ENCODE measurements at places on chromosomes 1 and 21.

GRCh38 chr1:76759950-76760349, 107.3 kb upstream of the ST6GALNAC5 start:
- peak; percentile 50 for DNase-seq

DNA sequence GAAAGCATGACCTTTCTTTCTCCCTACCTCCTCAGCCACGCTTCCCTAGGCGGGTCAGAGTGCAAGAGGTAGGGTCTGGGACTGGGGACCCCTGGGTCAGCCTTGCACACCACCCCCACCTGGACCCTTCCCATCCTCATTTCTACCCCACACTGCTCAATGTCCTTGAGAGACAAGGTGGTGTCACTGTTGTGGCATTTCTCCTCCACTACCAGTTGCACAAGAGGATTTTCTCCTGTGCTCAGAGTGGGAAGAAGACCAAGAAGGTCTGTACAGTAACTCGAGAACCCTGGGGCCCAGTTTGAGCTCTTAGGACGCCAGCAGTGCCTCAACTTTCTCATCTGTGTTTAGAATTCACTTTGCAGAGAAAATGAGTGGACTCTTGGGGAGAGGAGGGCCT, 49.4 kb upstream of the CD34 start:
- DNase-seq: peak; percentile 43

DNA sequence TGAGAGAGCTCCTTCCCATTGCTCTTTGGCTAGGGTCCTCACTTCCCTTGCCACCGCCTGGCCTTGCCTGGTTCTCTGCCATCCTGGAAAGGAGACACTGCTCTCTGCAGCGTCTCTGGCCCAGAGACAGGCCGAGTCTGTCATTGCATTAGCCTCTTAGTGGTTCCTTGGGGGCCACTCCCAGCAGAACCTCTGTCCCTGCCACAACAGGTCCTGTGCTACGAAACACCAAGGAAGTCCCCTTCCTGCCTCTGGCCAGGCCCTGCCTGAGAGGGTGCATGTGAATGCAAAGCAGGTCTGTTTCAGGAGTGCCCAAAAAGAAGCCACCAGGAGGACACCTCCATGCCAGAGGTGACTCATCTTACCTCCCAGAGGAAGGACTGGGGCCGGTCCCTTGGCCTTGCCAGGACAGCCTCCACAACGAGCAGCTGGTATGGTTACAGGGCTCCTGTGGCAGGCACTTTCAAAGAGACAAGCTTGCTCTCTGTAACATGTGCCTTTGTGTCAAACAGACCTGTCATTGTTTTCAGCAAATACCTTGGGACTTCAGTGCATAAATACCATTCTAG, 59.6 kb downstream of the VPS26C start:
- peak; percentile 12 for DNase-seq

GRCh38 chr1:84339503-84339902, 38.0 kb downstream of the SAMD13 start:
- DNase-seq: peak; percentile 52

GRCh38 chr1:224805889-224806288, 123.6 kb upstream of the DNAH14 start:
- DNase-seq: no peak

DNA sequence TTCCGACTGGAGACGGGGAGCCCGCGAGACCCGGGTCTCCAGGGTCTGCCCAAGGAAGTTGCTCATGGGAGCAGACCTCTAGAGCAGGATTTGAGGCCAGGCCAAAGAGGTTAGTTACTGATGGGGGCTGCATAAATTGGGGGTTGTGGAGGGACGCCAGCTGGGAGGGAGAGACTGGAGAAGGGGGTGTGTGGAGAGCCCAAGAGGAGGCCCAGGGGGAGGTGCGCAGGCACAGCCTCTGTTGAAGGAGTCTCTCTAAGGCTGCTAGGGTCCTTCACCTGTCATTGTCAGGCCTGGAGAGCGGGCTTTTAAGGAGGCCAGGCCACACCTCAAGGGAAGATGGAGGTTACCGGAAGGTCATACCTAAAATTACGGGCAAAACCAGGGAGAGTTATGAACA, 363 bp downstream of the PLA2G5 start:
- no peak for DNase-seq

- no peak for DNase-seq
Observed at GRCh38 chr1:177969825-177970371, at the start of gene SEC16B. SEC16B (minus strand) TSS chr1:177970058; CDS start chr1:177967981, 2,077 bp downstream.

GRCh38 chr1:67908250-67908936, 75.1 kb upstream of the GNG12 start:
- peak; percentile 28 for DNase-seq

DNA sequence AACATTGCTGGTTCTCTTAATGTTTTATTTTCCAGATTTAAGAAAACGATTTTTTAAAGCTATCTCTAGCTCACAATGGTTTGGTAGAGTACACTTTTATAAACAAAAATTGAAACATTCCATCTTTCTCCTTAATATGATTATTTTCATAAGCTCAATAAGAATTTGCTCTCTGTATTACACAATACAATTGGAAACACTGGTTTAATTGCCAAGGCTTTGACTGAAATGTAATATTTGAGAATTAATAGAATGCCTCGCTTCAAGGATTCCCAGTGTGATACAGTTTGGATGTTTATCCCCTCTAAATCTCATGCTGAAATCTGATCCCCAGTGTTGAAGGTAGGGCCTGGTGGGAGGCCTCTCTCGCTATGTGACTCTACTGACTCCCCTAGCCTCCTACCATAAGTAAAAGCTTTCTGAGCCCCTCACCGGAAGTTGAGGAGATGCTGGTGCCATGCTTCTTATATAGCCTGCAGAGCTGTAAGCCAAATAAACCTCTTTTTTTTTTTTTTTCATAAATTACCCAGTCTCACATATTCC, 67.4 kb downstream of the DDAH1 start:
- DNase-seq: peak; percentile 61

- DNase-seq: peak; percentile 28
Observed at GRCh38 chr1:50661626-50662025, 238.4 kb upstream of the DMRTA2 start.

- DNase-seq: no peak
Observed at GRCh38 chr1:9746651-9747050, 77.1 kb downstream of the CLSTN1 start.

GRCh38 chr1:220336391-220337031, 64.3 kb upstream of the RAB3GAP2 start:
- DNase-seq: no peak

DNA sequence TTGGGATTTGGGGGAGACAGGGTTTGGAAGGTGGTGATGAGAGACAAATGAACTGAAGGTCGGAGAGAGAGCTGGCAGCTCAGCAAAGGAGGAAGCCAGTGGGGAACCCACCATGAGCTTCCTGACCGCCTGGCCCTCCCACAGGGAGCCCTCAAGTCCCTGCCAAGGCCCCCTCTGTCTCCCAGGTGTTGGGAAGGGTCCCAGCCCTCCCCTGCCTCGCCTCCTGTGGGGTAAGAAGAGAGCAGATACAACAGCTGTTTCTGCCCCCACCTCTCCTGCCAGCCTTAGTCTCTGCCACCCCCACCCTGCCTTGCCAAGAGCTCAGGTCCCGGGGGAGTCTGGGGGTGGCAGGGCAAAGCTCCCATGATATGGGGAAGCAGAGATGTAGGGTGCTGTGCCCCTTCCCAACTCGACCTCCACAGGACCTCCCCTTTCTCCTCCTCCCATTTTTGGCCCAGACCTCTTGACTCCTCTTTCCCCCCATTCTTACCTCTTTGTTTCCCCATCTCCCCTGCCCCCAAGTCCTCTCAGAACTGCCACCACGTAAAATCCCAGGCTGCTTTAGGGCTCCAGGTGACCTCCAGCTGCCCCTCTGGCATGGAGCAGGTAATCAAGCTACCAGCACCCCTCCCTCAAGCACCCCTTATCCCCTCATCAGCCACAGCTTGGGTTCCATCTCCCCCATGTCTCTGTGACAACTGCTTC, 556 bp downstream of the S100A1 start:
- no peak for DNase-seq

DNA sequence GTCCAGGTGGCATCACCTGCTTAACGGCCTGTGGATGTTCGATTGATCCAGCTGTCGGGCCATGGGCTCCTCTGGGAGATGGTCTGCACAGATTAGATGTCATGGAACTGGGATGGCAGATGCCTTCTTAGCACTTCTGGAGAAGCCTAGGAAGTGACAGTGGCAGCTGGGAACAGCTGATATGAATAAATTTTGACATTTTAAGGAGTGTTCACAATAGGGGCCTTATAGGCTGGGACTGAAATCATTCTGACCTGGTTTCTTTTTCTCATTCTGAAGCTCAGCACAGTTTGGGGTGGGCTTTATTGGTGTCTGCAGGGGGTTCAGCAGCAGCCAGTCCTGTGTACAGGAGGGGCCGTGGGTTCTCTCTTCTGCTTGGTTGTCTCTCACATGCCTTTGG, 175.3 kb downstream of the CACNA1E start:
- DNase-seq: no peak

DNA sequence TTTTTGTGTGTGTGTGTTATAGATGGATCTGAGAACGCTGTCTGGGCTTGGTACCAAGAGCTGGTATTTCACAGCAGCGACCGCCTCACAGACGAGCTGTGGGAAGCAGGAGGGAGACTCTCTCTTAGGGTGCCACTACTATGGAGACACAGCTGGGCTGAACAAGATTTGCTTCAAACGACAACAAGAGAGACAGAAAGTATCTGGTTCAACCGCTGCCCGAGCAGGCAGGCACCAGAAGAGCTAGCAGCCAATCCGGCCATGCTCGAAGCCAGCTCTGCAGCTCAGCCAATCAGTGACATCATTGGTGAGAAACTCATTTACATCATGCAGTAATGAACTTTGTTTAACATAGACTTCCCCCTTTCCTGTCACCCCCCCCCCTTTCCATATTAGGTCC, 341.3 kb downstream of the USP25 start:
- peak; percentile 46 for DNase-seq

DNA sequence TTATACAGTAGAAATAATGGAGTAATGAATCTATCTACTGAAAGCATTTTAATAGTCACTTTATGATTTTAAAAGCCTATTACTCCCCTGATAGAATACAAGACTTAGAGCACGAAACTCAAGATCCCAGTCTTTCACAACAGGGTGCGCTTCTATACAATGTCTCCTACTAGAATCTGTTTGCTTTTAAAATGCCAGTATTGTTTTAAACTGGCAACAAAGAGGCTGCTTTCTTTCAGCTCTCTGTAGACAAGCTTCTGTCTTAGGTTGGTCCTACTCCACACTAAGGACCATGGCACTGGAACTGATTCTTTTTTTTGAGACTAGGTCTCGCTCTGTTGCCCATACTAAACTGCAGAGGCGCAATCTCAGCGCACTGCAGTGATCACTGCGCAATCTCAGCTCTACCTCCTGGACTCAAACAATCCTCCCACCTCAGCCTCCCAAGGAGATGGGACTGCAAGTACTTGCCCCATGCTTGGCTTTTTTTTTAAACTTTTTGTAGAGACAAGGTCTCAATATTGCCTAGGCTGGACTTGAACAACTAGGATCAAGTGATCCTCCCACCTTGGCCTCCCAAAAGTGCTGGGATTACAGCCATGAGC, 4.8 kb downstream of the DCAF8 start:
- no peak for DNase-seq

DNA sequence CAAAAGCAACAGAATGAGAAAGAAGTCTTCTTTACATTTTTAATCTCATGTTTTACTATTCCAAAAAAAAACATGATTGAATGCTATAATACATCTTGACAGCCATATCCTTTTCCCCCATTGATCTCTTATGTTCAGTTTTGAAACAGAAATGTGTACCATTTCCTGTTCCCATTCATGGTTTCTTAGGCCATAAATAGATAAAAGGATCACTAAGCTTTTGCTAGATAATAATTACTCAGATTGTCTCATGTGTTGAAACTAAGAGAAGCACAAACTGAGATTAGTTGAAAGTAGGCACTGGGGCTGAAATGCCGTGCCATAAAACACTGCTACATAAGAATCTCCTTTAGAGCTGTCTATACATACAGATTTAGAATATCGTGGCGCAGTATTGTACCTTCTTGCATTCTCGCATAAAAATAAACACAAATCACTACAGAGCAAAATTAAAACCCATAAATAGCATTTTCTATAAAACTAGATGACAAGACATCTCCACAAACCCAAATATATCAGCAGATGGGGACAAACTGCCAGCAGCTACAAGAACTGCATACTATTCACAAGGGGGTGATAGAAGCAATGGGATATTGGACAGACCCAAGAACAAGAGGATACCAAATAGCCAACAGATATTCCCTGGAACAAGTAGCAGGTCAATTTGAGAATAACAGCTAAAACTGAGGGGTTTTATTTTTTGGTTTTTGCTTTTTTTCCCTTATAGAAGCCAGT, 405.3 kb upstream of the PRMT6 start:
- no peak for DNase-seq

DNA sequence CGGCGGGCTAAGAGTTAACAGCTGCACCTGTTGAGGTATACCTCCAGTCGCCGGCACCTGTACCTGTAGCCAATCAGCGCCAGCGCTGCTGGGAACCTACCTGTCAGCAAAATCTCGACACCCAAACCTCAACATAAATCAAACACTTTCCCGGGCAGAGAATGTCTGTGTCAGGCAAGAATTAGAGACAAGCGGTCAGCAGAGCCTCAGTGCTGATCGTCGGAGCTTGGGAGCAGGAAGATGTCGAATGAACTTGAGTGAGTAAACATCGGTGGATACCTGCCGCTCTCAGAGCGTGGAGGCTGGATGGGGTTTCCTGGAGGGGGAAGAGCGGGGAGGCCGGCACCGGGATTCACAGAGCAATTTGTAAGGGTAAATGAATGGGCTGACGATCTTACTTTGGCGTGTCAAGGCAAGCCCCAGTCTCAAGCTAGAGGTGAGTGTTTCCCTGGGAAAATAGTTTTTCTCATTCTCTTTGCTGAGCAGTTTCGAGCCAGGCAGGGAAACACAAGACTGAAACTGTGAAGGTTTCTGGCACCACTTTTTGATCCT, at the start of gene GRHL3:
GRHL3 (plus strand) TSS at position 46 of the 552 bp plus-strand sequence; CDS start at position 241, 195 bp downstream.
- peak; percentile 31 for DNase-seq

GRCh38 chr1:7808253-7808844, 24.3 kb downstream of the PER3 start:
- peak; percentile 72 for DNase-seq
